ENCODE measurements at places on chromosomes 7 and 10.

DNA sequence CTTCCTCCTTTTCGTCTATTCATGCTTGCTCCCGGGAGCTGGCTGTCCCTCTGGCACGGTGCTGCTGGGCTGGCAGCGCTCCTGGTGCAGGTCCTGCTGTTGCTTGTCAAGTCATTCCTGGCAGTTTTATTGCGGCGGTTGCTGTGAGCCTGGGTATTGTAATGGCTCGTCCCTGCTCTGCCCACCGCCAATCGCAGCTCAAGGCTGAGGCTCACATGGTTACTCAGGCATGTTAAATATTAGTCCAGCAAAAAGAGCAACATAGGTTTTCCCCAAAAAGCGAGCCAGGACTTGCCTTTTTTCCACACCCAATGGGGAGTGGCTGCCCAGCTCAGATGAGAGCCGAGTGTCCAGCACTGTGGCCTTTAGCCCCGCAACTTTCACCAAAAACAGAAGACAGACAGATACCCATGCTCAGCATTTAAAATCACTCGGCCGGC, 492.9 kb upstream of the FOXK1 start:
- DNase-seq = no peak

GRCh38 chr7:47571331-47572093, 10.4 kb downstream of the TNS3 start:
- no peak for DNase-seq

DNA sequence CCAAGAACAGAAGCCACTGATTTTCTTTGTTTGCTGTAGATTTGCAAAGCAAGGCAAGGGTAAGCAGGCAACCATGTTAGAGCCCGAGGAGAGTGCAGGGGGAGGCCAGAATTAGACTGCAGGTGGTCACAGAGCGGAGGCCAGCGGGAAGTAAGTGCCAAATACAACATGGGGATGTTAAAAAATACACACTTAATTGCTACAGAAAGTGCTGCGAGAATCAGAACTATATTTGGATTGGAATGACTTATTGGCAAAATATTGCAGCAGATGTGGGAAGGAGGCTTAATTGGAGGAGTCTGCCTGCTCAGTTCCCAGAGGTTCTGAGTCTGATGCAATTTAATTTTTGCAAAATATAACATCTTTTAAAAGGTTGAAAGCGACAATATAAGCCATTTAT, 49.7 kb upstream of the ADCY1 start:
- DNase-seq = no peak

DNA sequence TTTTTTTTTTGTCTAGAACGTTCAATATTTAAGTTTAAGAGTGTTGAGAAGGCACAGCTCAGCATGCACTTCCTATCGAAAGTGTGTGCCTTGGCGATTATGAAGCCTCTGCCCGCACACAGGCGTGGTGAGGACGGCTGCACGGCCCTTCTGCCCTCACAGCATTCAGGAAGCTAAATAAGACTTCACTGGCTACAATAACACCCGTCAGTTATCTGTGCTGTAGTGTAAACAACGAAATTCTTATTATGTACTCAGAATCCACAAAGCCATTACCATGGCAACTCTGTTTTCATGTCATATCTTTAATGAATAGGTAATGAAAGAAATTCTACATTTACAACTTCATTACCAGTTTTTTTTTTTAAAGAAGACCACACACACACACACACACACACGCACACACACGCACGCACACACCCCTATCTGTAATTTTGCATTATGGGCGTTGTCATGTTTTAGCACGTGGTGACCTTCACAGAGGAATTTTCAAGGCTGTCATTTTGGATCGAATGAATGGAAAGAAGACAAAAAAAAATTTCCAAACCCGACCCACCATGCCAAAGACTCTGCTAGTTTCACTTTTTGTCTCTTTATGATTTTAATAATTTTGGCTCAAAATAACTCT, 254.8 kb upstream of the CTBP2 start:
- no peak for DNase-seq

DNA sequence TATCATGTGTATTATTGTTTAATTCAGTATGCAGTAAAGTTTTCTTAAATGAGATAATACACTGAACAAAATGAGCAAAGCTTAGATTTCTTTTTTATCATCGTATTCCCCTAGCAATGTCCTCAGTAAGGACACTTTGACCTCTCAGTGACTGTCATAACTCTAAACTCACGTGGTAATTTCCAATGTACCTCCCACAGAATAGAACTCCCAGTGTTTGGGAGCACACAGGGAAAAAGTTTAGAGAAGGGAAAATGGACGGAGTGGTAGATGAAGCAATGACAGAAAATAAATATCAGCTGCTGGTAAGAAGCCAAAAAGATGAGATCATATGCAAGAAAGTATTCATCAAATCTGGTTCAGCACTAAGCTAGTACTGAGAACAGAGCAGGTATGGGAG, 758.6 kb upstream of the KCND2 start:
- DNase-seq = no peak

GRCh38 chr7:2157473-2158279, 75.1 kb downstream of the MAD1L1 start:
- DNase-seq = no peak

- no peak for DNase-seq
Observed at GRCh38 chr7:77727936-77728701, 31.9 kb downstream of the RSBN1L start.

- DNase-seq = no peak
Observed at GRCh38 chr10:102504179-102504975, 605 bp downstream of the SUFU start.

GRCh38 chr7:43729924-43730248, 563 bp upstream of the COA1 start:
- no peak for DNase-seq

- DNase-seq = no peak
Observed at GRCh38 chr10:6044060-6044459, 18.1 kb downstream of the IL2RA start.

- DNase-seq = no peak
Observed at GRCh38 chr10:29240986-29241660, 47.7 kb upstream of the LYZL1 start.

- DNase-seq = no peak
Observed at GRCh38 chr7:45598886-45599520, 24.8 kb downstream of the ADCY1 start.

DNA sequence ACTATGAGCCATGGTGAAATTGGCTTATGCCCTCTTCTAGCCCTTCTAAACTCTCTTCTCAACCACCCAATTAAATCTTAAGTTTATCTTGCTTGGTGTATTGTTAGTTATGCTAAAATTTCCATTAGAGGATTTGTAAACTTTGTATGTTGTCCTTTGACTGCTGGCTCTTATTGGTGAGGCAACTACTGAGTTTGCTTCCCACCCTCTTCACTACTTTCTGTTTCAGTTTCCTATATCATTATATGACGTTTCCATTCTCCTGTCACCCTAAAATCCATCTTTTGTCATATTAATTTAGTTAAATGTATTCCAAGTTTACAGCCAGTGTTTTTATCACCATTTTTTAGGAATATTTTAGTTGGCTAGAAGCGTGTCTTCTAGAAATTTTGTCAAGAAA, 80.9 kb upstream of the VWC2 start:
- DNase-seq = no peak

DNA sequence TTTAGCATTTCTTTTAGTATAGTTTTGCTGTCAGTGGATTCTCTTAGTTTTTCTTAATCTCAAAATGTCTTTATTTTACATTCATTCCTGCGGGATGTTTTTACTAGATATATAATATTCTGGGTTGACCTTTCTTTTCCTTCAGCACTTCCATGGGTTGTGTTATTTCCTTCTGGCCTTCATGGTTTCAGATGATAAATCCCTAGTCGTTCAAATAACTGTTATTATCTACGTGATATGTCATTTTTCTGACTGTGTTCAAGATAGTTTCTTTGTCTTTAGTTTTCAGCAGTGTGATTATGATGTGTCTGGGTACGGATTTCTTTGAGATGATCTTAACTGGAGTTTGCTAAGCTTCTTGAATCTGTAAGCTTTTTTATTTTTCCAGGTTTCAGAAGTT, 75.7 kb upstream of the ELN start:
- DNase-seq = no peak

- DNase-seq = no peak
Observed at GRCh38 chr7:66529883-66530610, 98.6 kb upstream of the KCTD7 start.

DNA sequence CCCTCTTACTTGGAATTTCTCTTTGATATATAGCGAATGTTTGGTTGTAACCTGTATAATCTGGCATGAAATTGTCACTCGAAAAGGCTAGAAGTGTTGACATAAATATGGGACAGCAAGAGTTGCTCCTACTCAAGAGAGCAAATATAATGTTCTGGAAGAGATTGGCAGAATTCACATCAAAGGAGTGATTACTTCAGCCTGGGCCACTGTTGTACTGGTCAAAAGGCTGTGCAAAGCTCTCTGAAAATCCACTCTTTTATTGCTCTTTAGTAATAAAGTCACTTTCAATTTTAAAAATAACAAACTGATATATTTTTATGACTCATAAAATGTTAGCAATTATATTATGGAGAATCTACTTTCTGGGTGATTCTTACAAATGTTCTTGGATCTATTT, 58.2 kb downstream of the CFTR start:
- DNase-seq = no peak

DNA sequence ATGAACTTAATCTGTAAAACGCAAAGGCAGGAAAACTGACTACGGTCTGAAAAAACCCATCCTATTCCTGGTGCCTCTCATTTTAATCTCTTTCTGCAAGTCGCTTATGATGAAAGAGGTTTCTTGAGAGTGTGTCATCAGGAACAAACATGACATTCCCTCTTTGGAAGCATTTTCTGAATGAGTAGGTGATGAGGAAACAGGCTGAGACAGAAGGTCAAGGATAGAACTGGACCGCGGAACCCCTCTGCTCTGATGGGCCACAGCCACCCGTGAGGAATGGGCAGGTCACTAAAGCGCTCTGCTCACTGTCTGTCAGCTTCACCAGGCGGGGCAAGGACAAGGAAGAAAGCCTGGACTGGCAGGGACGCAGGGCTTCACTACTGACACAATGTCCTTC, 28.6 kb downstream of the BEND7 start:
- no peak for DNase-seq

DNA sequence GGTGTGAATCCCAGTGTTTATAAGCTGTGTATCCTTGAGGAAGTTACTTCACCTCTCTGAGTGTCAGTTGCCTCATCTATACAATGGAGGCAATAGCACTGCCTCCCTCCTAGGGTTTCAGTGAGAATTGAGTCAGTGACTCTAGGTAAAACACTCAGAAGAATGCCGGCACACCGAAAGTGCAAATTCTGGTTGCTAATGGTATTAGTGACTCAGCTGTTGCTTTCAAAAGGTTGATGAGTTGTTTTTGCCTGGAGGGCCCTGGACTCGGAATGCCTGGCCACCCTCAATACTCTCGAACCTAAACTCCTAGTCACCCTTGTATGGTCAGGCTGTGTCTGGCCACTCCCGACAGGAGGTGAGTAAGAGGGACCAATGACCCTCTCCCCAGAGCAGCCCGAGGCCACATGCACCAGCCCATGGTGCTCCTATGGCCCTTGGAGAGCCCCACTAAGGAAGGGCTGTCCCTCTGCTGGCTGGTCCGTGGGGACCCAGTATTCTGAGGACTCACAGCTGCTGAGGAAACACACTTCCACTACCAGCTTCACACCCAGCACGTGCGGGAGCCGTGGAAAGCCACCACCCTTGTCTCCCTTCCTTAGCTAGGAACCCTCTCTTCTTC, 60.2 kb downstream of the CALML3 start:
- DNase-seq = no peak

DNA sequence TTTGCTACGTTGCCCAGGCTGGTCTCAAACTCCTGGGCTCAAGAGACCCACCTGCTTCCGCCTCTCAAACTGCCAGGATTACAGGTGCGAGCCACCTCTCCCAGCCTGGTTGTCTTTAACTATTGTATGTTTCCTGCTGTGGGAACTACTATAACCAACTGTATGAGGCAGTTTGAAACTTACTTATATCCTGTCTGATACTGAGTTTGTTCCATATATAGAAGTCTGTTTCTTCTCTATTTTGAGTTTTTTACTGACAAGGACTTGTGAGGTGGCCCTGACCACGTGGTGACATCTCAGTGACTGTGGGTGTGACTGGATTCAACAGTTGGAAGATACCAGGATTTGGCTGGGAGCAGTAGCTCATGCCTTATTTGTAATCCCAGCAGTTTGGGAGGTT, 14.2 kb downstream of the FBH1 start:
- no peak for DNase-seq

DNA sequence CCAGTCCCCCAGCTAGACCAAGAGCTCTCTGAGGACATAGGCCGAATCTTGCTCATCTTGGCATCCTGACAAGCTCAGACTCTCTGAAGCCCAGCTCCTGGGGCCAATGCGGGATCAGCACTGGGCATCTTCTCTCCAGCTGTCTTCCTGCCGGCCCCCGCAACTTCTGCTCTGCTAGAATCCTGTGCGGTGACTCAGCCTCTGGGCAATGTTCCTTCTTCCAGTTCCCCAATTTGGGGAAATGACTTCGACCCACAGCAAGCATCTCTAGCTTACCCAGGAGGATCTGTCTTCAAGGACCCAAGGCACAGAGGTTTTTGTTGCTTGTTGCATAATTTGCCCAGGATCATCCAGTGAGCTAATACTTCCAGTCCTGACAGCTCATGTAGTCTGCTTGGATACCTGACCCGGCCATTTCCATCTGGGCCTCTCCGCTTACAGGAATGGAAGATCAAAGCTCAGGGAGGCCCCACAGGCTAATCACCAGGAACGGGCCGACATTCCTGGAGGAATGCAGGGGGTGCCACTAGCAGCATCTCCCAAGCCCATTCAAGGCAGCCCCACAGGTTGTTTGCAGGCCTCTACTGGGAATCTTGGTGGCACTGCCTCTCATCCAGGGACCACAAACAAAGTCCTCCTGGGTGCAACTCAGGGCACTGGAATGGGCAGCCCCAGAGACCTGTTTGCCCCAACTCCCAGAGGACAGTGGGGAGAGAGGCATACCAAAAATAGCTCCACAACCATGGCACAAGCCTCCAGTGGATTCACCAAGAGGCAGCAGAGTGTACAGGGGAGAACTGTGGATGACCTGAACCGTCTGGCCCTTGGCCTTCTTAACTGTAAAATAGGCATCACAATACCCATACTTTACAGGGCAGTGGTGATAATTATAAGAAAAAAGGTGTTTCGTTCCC, 151.9 kb downstream of the NEURL1 start:
- DNase-seq = no peak

DNA sequence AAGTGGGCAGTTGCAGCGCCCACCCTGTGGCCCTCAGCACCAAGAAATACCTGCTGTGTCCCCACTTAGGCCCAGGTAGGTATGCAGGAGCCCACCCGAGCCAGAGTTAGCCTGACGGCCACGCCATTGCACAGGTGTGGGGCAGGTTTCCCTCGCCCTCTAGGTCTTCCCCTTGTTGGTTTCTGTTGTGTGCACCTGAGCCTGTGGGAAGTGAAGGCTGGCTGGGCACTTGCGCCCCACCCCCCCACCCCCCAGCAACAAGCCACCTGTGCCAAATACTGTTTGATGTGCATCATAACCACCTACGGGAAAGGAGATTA, at the start of gene CCDC201:
Gene CCDC201, minus strand, starts transcription at position 48 of the 320 bp plus-strand sequence. CDS start 75 bp downstream, outside the sequence.
- DNase-seq = no peak

- DNase-seq = no peak
Observed at GRCh38 chr10:129078346-129078745, 388.7 kb upstream of the MGMT start.

- DNase-seq = no peak
Observed at GRCh38 chr7:42709284-42709683, 202.6 kb downstream of the C7orf25 start.

- DNase-seq = no peak
Observed at GRCh38 chr7:680411-681127, 45.9 kb upstream of the DNAAF5 start.

Measured in stimulated activated CD8-positive, alpha-beta memory T cell treated with anti-CD3 and anti-CD28 coated beads, Interleukin-7, amount 100 ng/mL, for 24 hours (primary cell).